ENCODE measurements at places on chromosomes 7 and 10.
A peak's percentile ranks its signal among the peaks of the same experiment; 100 is the strongest.

- no peak for DNase-seq
Measured at GRCh38 chr10:126130271-126130710, 233.9 kb downstream of the FANK1 start.

GRCh38 chr10:91953600-91954160, 30.1 kb downstream of the BTAF1 start:
- no peak for DNase-seq

GRCh38 chr7:134083766-134084487, 43.2 kb upstream of the LRGUK start:
- DNase-seq = no peak

GRCh38 chr7:66682350-66683093, 53.8 kb downstream of the KCTD7 start:
- no peak for DNase-seq

- no peak for DNase-seq
Measured at GRCh38 chr10:110794808-110795207, 76.9 kb upstream of the PDCD4 start.

- no peak for DNase-seq
Measured at GRCh38 chr10:86253091-86254072, 113.2 kb downstream of the GRID1 start.

DNA sequence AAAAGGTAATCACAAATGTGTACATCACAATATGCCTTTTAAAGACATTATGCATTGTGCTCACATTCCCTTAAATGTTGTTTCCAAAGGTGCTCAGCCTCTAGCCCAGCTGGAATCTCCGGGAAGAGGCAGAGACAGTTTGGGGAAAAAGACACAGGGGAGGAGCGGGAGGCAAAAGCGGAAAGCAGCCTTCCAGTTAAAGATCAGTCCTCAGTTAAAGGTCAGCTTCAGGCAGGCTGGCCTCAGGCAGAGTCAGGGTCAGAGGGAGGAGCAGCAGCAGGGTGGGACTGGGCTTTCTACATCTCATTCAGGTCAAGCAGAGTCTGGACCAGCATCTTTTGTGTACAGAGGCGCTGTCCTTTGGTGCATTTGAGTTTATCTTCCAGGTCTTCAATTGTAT, 18.6 kb downstream of the ST7 start:
- DNase-seq = no peak

GRCh38 chr7:142859829-142860228, 5.0 kb downstream of the EPHB6 start:
- DNase-seq = no peak

GRCh38 chr10:48705401-48705938, 20.8 kb downstream of the WDFY4 start:
- DNase-seq = no peak

GRCh38 chr7:954330-955238, at the start of gene ADAP1:
TSS of gene ADAP1 (minus strand) at chr7:954680. CDS start at chr7:954477, 203 bp downstream.
- peak; percentile 53 for DNase-seq

DNA sequence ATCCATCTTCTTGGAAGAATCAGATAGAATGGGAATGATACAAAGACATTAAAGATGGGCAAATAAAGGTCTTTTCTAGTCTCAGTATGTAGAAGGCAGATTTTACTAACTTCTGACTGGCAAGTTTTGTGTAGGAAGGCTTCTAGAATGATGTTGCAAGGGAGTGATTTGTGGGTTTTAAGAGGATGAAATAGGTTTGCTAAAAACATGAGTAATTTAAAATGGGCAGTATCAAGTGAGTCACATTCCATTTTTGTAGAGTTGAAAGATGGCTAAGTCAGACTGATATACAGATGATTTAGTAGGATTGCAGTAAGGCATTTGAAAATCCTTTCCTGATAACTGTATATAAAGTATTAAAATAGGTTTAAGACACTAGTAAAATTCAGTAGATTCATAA, 777.4 kb downstream of the SORCS1 start:
- DNase-seq = no peak

DNA sequence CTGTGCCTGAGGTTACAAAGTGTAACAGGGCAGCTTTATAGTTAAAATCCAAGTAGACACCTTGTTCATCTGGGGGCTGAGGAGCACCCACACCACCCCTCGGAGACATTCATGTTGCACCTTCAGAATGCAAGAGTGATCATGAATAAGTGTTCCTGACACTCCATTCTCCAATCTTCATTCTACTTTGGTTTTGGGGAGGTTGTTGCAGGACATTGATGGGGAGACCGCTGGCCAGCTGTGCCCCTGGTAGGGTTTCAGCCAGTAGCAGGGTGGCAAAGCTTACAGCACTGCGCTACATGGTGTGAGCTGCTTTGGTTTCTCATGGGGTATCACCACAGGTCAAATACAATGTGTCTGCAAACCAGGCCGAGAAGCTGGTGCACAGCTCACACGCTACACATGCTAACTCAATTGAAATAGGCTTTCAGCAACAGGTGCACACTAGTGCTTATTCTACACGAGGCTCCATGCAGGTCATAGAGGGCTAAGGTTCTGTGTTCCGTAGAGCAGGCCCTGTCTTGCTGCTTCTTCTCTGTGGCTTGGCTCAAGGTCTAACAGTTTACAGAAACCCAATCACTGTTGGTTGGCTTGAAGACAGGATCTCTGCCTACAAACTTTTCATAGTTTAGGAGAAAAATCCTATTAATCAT, 317.4 kb upstream of the ZNF32 start:
- no peak for DNase-seq

GRCh38 chr7:75823198-75823910, 9.7 kb upstream of the CCL24 start:
- DNase-seq = no peak

- DNase-seq = no peak
Measured at GRCh38 chr7:92832534-92833023, 3.8 kb downstream of the CDK6 start.

- no peak for DNase-seq
Measured at GRCh38 chr7:26538216-26538615, 246.6 kb downstream of the SNX10 start.

DNA sequence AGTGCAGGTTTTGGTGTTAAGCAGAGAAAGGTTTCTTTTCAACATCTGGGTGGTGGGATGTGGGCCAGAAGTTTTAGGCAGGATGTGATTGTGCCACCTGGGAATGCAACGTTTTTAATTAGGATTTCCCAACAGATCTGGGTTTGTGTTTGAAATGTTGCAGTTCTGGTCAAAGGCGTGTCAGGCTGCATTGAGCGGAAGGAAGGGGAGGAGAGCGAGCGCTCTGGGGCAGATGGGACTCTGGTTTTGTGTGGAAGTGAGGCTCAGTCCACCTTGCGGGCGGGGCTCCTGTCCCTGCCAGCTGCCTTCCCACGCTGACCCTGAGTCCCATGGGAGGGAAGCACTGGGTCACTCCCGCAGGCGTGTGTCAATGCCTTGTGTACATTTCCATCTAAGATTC, 767.7 kb downstream of the KCNMA1 start:
- no peak for DNase-seq

GRCh38 chr7:123367484-123368122, 166.8 kb downstream of the IQUB start:
- no peak for DNase-seq

DNA sequence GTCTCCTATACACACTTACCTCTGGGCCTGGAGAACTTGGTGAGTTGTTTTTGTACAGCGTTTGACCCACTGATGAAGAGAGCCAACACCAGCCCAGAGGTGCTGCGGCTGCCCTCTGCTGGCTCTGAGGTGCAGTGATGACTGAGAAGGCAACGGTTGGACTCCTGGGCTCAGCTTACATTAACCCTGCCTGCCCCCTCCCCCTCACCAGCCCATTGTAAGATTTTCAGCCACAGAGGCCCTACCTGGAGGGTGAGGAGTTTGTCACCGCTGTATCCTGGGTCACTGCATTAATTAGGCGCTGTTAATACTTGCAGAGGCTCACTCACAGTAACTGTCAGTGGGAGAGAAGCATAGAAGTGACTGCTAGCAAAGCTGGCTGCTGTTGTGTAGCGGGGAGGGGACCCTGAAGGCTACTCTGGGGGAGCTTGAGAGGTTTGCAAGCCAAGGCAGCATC, 19.0 kb upstream of the ANKRD2 start:
- peak; percentile 44 for DNase-seq

GRCh38 chr10:29378106-29378505, 89.2 kb downstream of the LYZL1 start:
- DNase-seq = no peak

GRCh38 chr7:139127648-139128047, 18.1 kb upstream of the ZC3HAV1 start:
- no peak for DNase-seq

- no peak for DNase-seq
Measured at GRCh38 chr7:110964775-110965174, 126.2 kb upstream of the LRRN3 start.

DNA sequence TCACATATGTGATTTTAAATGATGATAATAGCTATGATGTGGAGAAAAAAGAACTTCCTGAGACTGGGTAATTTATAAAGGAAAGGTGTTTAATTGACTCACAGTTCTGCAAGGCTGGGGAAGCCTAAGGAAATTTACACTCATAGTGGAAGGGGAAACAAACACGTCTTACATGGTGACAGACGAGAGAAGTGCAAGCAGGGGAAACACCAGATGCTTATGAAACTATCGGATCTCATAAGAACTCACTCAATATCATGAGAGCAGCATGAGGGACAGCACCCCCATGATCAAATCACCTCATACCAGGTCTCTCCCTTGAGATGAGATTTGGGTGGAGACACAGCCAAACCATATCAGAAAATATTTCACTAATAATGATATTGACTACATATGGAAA, 4.1 kb upstream of the LIPN start:
- no peak for DNase-seq

DNA sequence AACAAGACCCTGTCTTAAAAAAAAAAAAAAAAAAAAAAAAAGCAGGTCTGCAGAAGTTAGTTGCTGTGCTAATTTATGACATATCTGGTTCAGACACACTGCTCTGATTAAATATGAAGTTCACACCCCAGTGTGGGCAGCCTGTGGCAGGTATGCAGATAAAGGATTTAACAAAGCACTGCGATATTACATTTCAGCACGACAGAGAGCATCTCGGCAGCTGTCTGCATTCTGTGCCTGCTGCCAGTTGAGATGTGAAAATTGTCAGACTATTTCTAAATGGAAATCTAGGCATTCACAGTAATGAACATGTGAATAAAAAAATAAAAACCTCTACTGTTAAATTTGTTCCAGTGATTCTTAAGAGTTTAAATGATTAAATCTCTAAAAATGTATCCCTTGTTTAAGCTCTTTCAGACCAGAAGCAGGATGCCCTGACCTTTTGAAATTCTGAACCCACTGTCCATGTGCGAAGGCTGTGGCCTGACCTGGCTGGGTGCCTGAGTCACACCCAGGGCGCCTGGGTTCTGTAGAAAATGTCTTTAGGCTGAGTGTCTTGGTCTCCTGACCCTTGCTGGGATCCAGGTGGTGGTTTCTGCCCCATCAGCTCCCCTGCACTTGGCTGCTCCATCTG, 272.9 kb downstream of the WDR37 start:
- no peak for DNase-seq

DNA sequence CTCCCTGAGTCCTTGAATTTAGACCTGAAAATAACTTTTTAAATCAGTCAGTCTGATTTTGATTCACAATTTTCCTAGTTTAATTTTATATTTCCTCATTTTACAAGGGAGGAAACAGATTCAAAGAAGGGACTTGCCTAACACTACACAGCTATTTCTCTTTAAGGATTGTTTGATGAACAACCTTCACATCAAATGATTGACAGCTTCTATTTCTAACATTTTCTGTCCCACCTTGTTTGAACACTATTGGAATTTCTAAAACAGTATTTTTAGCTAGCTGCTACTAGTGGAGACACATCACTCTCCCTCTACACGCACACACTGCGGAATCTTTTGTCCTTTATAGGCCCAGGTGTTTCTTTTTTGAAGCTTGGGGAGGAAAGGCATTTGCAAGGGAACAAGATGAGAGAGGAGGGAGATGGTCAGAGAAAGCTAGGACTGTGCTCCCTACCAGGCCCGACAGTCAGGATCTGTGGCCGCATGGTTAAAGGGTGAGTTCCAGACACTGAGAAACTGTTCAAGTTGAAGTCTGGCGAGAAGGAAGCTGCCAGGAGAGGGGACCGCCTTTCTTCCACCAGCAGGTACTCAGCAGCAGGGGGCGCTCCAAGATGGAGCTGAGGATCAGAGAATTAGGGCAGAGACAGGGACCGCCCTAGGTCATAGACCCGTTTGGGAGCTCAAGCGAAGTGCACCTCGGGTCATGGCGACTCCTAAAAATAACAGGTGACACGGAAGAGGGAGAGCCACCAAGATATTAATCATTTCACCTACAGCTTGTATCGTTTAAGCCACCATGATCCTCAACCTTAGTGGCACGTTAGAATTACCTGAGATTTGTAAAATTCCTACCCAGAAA, 49.7 kb downstream of the DNAJC12 start:
- DNase-seq = peak; percentile 56

DNA sequence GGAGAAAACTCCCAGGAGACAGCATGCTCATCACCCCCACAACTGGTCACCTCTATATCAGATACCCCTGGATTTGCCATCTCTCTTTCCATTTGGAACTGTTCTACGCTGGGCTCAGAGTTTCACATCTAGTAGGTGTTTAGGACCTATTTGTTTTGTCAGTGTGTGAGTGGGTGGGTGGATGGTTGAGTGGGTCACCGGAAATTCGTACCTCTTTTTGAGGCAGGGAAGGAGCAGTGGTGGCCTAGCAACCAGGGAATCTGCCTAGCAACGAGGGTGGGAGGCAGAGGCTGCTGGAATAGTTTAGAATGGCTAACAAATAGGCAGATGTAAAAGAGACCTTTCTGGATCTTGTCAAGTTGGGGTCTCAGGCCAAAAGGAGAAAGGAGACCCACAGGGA, 23.2 kb upstream of the SLF2 start:
- no peak for DNase-seq

DNA sequence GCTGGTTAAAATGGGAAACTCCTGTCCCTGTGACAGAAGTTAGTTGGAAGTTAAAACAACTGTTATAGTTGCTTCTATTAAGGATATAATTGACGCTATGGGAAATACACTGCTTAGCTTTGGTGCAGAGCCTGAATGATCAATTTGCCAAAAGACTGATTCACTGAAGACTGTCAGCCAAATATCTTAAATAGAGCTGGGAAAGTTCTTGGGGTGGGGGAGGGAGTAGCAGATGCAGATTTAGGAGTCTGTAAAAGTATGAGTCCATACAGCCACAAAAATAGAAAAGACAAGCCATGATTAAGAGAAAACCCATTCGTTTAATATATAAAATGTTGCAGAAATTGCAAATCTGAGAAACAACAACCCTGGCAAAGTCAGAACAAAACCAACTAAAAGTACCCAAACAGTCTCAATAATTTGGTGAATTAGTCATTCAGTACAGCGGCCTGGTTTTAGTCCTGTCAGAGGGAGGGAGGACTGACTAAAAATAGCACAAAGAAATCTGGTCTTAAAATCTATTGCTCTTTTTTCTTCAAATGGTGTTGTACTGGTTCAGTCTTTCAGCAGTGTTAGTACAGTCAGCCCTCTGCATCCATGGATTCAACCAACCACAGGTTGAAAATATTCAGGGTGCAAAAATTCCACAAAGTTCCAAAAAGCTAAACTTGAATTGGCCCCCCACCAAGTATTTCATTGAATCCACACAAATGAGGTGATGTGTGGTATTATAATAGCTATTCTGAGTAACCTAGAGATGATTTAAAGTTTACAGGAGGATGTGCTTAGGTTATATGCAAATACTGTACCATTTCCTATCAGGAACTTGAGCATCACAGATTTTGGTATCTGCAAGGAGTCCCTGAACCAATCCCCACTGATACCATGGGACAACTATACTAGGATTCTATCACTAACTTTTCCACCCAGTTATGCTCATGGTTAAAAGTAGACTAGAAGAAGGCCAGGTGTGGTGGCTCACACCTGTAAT, 30.0 kb downstream of the STK17A start:
- DNase-seq = no peak

GRCh38 chr10:71849461-71849908, 1.6 kb downstream of the PSAP start:
- no peak for DNase-seq

Data from activated gamma-delta T cell treated with Interleukin-2 at 50 U/mL for 16 hours (primary cell).